ENCODE measurements at places on chromosomes 11 and 22. TPM values are rescaled to one million over a fixed set of nuclear protein-coding genes. Genes with fewer than 3 reads are reported as not detected.

GRCh38 chr11:123421589-123421988 is 8.5 kb upstream of the GRAMD1B start:
- no peak for DNase-seq

- DNase-seq, result no peak
These were observed 94.9 kb downstream of the ETS1 start for GRCh38 chr11:128492461-128492860.

TSSK2 gene
- total RNA-seq, result not detected

- DNase-seq, result peak; percentile 56
These were observed 725 bp downstream of the ARHGAP42 start for GRCh38 chr11:100687630-100688395.

DNA sequence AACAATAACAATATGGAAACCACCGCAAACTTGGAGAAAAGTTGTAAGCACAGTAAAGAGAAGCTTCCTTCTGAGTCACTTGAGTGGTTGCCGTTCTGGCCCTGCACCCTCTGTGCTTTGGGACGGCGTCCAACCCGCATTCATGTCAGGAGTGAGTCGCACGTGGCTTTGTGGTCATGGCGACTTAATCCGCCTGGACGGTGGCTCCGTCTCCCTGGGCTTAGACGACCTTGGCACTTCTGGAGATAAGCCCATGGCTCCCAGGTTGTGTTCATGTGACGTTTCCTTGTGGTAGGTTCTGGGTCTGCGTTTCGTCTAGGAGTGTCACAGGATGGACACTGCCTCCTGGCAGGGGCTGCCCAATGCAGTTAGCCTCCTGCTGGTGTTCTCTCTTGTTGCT is 40.5 kb downstream of the TPCN2 start:
- peak; percentile 79 for DNase-seq

- DNase-seq, result no peak
These were observed 53.5 kb downstream of the KCNJ4 start for GRCh38 chr22:38401336-38402084.

DNA sequence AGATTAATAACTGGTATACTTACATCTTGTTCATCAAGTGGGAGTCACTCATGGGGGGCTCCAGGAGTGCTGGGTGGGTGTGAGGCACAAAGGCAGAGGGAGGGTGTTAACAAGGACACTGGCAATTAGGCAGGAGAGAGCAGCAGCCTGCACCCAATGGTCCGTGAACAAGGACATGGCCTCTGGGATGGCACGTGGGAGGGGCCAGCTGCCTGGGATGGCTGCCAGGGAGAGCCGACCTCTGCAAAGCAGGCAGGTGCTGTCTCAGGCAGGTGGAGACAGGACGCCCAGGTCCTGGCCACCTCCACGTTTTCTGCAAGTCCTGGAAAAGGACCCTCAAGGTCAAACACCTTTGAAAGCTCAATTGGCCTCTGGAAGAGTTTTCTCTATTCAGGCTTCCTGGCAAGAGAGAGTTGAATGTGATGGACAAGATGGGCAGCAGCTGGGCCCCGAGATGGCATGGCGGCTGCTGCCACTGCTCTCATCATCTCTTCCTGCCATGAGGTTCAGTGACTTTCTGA is 257.1 kb downstream of the BUD13 start:
- DNase-seq, result no peak

XRRA1 gene
- total RNA-seq, result 5.7 TPM

GRCh38 chr11:17504330-17505107 is 27.9 kb upstream of the ABCC8 start:
- DNase-seq, result peak; percentile 94

DNA sequence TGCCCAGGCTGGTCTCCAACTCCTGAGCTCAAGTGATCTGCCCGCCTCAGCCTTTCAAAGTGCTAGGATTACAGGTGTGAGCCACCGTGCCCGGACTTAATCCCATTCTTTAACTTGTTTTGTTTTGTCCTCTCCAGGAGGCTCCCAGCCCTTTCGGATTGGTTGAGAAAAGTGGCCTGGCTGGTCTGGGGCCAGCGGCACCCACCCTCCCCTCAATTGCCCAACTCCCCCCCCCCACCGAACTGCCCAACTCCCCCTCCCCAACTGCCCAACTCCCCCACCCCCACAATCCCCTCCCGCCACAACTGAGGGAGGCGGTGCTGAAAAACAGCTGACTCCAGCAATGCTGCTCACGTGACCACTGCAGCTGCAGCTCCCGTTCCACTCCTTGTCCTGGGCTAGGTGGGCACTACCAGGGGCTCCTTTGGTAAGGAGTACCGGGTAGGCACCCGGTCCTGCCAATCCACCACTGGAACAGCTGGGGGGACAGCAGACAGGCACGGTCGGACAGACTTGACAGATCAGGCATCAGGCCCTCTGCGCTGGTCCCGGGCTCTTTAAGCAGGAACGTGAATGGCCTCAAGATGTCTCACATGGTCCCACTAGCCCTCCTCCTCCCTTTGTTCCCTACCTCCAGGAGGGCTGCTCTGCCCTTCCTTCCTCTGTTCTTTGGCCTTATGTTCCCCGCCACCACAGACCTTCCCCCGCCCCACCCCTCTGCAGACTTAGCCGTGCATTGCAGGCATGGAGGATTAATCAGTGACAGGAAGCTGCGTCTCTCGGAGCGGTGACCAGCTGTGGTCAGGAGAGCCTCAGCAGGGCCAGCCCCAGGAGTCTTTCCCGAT is at the start of gene TCN2:
Gene TCN2 (plus strand): TSS at position 720 of the 845 bp plus-strand sequence. CDS start 158 bp downstream, outside the sequence.
- DNase-seq, result peak; percentile 78

- no peak for DNase-seq
These were observed 1.8 kb upstream of the SNX19 start for GRCh38 chr11:130918081-130918480.

DNA sequence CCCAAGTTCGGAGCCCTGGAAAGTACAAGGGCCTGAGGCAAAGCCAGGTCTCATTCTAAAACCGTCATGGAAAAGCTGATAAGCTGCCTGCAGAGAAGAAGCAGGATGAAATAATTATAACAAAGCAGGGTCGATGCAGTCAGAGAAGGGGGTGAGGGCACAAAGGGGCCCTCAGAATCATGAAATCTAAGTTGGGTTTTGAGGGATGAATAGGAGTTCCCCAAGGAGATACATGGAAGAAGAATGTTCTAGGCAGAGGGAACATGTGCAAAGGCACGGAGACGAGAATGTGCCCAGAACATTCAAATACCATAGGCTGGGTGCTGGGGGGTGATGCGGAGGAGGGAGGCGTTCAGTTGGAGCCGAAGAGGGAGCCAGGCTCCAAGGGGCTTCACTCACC is 25.0 kb downstream of the IGLL1 start:
- DNase-seq, result no peak

GRCh38 chr11:107252429-107253161 is 205.0 kb downstream of the CWF19L2 start:
- no peak for DNase-seq

- no peak for DNase-seq
These were observed 40.3 kb upstream of the CYP2D6 start for GRCh38 chr22:42170946-42171345.

- DNase-seq, result no peak
These were observed 21.4 kb downstream of the CREB3L1 start for GRCh38 chr11:46298699-46299433.

- no peak for DNase-seq
These were observed 21.1 kb downstream of the FAM76B start for GRCh38 chr11:95768521-95768920.

HSPB2 gene
- total RNA-seq, result 24.9 TPM

DNA sequence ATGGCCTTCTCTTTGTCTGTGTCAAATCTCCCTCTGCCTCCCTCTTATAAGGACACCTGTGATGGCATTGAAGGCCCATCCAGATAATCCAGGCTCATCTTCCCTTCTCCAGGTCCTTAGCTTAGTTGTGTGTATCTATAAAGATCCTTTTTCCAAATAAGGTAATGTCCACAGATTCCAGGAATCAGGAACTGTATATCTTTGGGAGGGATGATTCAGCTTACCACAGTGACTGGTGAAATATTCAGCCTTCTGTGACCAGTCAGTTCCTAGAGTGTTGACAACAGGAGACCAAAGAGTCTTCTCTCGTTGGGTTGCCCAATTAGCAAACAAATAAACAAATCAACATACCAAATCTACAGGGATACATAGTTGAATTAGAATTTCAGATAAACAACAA is 175.8 kb downstream of the MPPED1 start:
- no peak for DNase-seq

- no peak for DNase-seq
These were observed 137.1 kb downstream of the NECTIN1 start for GRCh38 chr11:119591836-119592310.

- no peak for DNase-seq
These were observed 134.6 kb downstream of the PGR start for GRCh38 chr11:100994966-100995365.

VWA5A gene
- total RNA-seq, result 3.4 TPM

MTCH2 gene
- total RNA-seq, result 75.2 TPM

GRCh38 chr11:120668537-120668936 is 157.0 kb downstream of the GRIK4 start:
- no peak for DNase-seq

GRCh38 chr11:2804189-2804588 is 81.4 kb downstream of the CDKN1C start:
- DNase-seq, result peak; percentile 10

DNA sequence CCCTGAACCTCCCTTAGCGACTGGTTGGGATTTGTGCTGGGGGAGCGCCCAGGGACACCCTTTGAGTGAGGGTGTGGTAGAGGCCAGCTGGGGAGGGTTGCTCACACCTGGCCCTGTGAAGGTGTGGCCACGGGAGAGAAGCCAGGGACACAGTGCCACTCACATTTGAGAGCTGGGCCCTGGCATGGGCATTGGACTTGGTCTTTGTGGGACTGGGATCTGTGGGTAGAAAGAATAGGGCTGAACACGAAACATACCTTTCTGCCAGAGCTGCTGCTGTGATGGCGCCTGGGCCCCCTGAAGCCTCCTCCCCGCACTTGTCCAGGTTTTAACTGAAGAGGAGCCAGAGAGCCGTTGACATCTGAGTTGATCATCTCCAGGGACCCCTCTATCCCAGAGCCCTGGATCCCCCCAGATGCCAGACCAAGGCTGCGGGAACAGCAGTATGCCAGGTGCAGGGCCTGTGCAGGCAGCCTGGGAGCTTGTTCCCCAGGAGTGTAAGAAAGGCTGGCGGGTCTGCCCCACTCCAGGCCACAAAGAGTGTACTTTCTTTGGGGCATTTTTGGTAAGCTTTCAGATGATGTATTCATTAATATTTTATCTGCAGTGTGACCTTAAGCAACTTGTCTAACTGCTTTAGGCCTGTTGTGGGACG is 284.1 kb downstream of the TBC1D22A start:
- DNase-seq, result no peak

- no peak for DNase-seq
These were observed 22.4 kb upstream of the APOBEC3A start for GRCh38 chr22:38935023-38935422.

C22orf42 gene
- not detected for total RNA-seq

- no peak for DNase-seq
These were observed 34.3 kb upstream of the SHISAL1 start for GRCh38 chr22:44347080-44347479.

GRCh38 chr11:9662273-9662672 is 1.6 kb upstream of the SWAP70 start:
- DNase-seq, result no peak

DNA sequence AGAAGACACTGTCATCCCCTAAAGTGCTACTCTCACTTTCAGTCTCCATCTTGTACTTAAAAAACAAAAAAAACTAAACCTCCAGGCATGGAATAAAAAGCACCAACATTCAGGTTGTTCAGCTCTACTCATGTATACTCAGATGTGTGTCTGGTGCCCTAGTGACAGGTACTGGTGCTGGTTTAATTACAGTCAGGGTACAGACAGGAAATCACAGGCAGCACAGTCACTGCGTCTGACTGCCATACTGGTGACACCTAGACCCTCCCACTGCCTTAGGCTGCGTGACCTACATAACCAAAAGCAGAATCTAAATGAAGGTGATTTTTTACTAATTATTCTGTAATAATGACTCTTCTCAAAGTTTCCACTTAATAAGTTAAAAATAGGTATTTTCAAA is at the start of gene ARHGAP32:
Gene ARHGAP32 (minus strand): TSS at position 176 of the 400 bp plus-strand sequence. CDS start 127 bp downstream, at position 49.
- no peak for DNase-seq

DNA sequence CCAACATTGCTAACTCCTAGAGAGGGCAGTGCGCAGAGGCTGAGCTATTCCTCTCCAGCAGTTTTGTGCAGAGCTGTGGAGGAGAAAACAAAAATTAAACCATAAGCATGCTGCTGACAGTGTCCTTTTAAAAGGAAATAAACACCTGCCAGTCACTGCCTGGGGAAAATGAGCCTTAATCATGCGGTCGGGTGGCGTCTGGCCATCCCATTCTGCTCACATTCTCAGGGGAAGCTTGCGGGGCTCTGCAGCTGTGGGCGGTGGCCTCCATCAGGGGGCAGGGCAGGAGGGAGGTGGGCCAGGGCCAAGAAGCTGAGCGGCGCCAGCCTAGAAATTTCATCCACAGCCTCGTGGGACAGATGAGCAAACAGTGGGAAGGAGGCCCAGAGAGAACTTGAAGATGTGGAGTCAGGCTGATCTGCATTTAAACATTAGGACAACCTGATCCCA is 71.0 kb upstream of the TP53I11 start:
- DNase-seq, result peak; percentile 88

DNA sequence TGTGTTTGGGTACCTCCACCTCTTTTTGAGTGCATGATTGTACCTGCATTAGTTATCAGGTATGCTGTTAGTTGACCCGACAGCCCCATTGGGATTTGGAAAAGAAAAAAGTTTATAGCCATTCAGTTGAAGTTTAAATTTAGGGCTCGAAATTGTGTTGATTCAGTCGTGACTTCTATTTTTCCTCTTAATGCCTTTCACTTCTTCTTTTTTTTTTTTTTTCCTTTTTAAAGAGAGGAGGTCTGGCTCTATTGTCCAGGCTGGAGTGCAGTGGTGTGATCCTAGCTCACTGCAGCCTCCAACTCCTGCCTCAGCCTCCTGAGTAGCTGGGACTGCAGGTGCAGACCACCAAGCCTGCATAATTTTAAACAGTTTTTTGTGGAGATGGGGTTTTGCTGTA is 2.3 kb downstream of the STT3A start:
- no peak for DNase-seq

BBOX1 gene
- total RNA-seq, result 0.79 TPM

GRCh38 chr11:110525883-110526282 is 96.1 kb downstream of the FDX1 start:
- peak; percentile 70 for DNase-seq

- DNase-seq, result no peak
These were observed 33.8 kb downstream of the ZNF202 start for GRCh38 chr11:123707606-123708205.

- no peak for DNase-seq
These were observed 59.9 kb downstream of the NCAM1 start for GRCh38 chr11:113021111-113021510.

DNA sequence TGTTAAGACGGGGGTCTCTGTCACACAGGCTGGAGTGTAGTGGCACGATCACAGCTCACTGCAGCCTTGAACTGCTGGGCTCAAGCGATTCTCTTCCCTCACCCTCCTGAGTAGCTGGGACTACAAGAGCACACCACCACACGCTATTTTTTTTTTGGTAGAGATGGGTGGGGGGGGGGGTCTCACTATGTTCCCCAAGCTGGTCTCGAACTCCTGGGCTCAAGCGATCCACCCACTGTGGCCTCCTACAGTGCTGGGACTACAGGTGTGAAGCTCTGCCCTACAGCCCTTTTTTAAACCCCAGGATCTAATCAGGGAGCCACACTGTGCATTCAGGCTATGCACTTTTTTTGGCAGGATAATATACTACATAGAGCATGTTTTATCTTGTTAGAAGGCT is 1.4 kb upstream of the DHCR7 start:
- DNase-seq, result no peak
